Stimulated activated naive B cell treated with anti-CD40 and anti-IgM and Interleukin-4, amounts not matched to agents 10 μg/mL and 1 μg/mL and 100 μg/mL, for 72 hours (primary cell): ENCODE measurements at places on chromosomes 4 and X.

GRCh38 chrX:139093201-139093600, 381.7 kb upstream of the FGF13 start:
- H3K27ac ChIP-seq, result no peak overlapping the region
- DNase-seq, result no peak
- H3K27me3 ChIP-seq, result no peaks in the 10 kb centered on the region
- no peaks in the 10 kb centered on the region for H3K4me1 ChIP-seq
- H3K4me3 ChIP-seq, result no peak overlapping the region

DNA sequence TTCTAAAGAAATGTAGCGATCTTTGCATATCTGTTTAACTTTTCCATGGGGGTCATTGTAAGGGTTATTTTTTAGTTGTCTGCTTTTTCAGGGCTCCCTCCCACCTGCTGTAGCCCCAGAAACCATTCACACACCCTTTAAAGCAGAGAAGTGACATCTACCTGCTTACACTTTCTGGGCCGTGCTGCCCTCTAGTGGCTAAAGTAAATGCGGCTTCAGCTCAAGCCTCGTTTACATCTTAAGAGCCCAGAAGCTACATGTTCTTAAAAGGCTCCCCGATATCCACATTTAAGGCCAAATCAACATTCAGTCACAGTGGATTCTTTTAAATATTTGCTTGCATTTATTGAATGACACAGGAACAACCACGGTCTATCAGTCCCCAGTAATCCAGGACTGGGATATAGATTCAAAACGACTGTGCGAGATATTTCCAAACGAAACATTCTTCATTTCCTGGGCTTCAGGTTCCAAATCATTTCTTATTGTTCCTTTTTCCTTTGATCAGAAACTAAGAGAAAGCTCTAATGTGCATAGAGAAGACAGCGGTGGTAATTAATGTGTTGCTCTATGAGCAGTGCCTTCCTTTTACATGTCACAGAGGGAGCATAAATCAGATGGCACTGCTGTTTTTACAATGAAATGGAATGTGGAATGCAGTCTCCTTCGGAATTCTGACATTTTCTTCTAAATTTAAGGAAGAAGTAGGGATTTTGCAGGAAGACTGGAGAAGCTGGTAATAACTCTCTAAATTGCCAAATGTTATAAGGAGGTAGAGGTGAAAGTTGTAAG, 119.9 kb downstream of the RASGEF1B start:
- H3K27ac ChIP-seq, result no peak overlapping the region
- DNase-seq, result peak; percentile 35
- H3K36me3 ChIP-seq, result peaks cover 1% of the 10 kb centered on the region
- no peaks in the 10 kb centered on the region for H3K4me1 ChIP-seq
- no peaks in the 10 kb centered on the region for H3K27me3 ChIP-seq

- no peaks in the 10 kb centered on the region for H3K36me3 ChIP-seq
- H3K4me3 ChIP-seq, result no peak overlapping the region
- no peak for DNase-seq
- no peaks in the 10 kb centered on the region for H3K27me3 ChIP-seq
These were observed 17.2 kb downstream of the RXFP1 start for GRCh38 chr4:158538911-158539310.

- no peak for DNase-seq
- no peak overlapping the region for H3K4me3 ChIP-seq
- H3K27me3 ChIP-seq, result no peaks in the 10 kb centered on the region
- H3K4me1 ChIP-seq, result peaks cover 8% of the 10 kb centered on the region
- no peaks in the 10 kb centered on the region for H3K36me3 ChIP-seq
- H3K27ac ChIP-seq, result no peak overlapping the region
These were observed 601.1 kb upstream of the HTR2C start for GRCh38 chrX:113982766-113983165.

GRCh38 chrX:13265549-13266132, 54.2 kb downstream of the ATXN3L start:
- DNase-seq, result no peak
- no peaks in the 10 kb centered on the region for H3K36me3 ChIP-seq
- H3K4me1 ChIP-seq, result peaks cover 7% of the 10 kb centered on the region
- H3K27me3 ChIP-seq, result no peaks in the 10 kb centered on the region
- no peak overlapping the region for H3K4me3 ChIP-seq

GRCh38 chr4:154030746-154031145, 241.9 kb upstream of the SFRP2 start:
- peaks cover 10% of the 10 kb centered on the region for H3K27me3 ChIP-seq
- H3K36me3 ChIP-seq, result no peaks in the 10 kb centered on the region
- no peak overlapping the region for H3K27ac ChIP-seq
- H3K4me1 ChIP-seq, result no peaks in the 10 kb centered on the region
- DNase-seq, result no peak

- no peak for DNase-seq
- no peak overlapping the region for H3K4me3 ChIP-seq
- H3K27ac ChIP-seq, result no peak overlapping the region
- H3K4me1 ChIP-seq, result no peaks in the 10 kb centered on the region
- H3K27me3 ChIP-seq, result no peaks in the 10 kb centered on the region
- no peaks in the 10 kb centered on the region for H3K36me3 ChIP-seq
These were observed 59.8 kb downstream of the AGTR2 start for GRCh38 chrX:116230130-116230898.

GRCh38 chr4:47367761-47368160, 95.7 kb downstream of the COMMD8 start:
- H3K36me3 ChIP-seq, result no peaks in the 10 kb centered on the region
- DNase-seq, result no peak
- no peak overlapping the region for H3K4me3 ChIP-seq
- peaks cover 8% of the 10 kb centered on the region for H3K27me3 ChIP-seq
- peaks cover 1% of the 10 kb centered on the region for H3K4me1 ChIP-seq

GRCh38 chr4:27094783-27095182, 234.1 kb downstream of the STIM2 start:
- no peaks in the 10 kb centered on the region for H3K36me3 ChIP-seq
- DNase-seq, result no peak
- H3K4me1 ChIP-seq, result no peaks in the 10 kb centered on the region
- H3K27me3 ChIP-seq, result peaks cover 20% of the 10 kb centered on the region
- H3K27ac ChIP-seq, result no peak overlapping the region
- H3K4me3 ChIP-seq, result no peak overlapping the region

DNA sequence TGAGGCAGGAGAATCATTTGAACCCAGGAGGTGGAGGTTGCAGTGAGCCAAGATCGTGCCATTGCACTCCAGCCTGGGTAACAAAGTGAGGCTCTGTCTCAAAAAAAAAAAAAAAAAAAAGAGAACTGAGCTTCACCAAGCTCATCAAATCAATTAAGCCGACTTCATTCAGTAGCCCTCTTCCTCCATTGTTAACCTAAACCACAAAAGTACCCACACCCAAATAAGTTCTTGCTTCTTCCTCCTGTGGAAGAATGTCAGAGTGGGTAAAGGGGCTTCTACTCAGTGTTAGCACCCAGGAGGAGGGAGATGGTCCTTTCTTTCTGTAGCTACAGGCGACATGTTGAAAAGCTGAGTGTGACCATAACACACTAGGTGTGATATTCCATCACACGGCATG, 58.6 kb upstream of the CHRNA9 start:
- no peaks in the 10 kb centered on the region for H3K36me3 ChIP-seq
- H3K4me3 ChIP-seq, result no peak overlapping the region
- no peak overlapping the region for H3K27ac ChIP-seq
- H3K27me3 ChIP-seq, result no peaks in the 10 kb centered on the region

GRCh38 chr4:8939160-8939839, 67.7 kb upstream of the HMX1 start:
- no peak for DNase-seq
- H3K4me1 ChIP-seq, result no peaks in the 10 kb centered on the region
- H3K36me3 ChIP-seq, result no peaks in the 10 kb centered on the region
- no peak overlapping the region for H3K4me3 ChIP-seq

DNA sequence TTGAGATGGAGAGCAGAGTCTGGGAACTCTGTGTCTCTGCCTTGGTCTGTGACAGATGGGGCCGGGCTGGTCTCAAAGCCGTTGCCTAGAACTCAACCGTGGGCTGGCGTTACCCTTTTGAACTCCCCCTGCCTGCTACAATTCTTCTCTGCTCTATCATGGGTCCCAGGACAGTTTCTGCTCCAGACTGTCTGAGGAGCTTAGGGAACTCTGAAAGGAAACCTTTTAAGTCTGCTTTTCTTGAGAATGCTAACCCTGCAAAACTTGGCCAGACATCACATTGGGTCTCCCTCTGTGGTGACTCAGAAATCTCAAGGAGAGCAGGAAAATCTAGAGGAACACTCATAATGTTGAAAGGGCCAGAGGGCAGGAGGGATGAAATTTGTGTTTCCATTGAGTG, 240.6 kb downstream of the CBR4 start:
- H3K4me1 ChIP-seq, result no peaks in the 10 kb centered on the region
- H3K27ac ChIP-seq, result no peak overlapping the region
- H3K4me3 ChIP-seq, result no peak overlapping the region
- DNase-seq, result no peak
- no peaks in the 10 kb centered on the region for H3K36me3 ChIP-seq
- peaks cover 14% of the 10 kb centered on the region for H3K27me3 ChIP-seq

- H3K27ac ChIP-seq, result no peak overlapping the region
- no peaks in the 10 kb centered on the region for H3K4me1 ChIP-seq
- H3K4me3 ChIP-seq, result no peak overlapping the region
- H3K27me3 ChIP-seq, result no peaks in the 10 kb centered on the region
- H3K36me3 ChIP-seq, result no peaks in the 10 kb centered on the region
These were observed 1653.3 kb upstream of the PCDH7 start for GRCh38 chr4:29066861-29067260.

GRCh38 chr4:15077969-15078368, 75.7 kb downstream of the CPEB2 start:
- H3K27ac ChIP-seq, result no peak overlapping the region
- no peak overlapping the region for H3K4me3 ChIP-seq
- no peak for DNase-seq
- peaks cover under 1% of the 10 kb centered on the region for H3K36me3 ChIP-seq
- no peaks in the 10 kb centered on the region for H3K27me3 ChIP-seq

GRCh38 chr4:15769202-15769601, 8.9 kb upstream of the CD38 start:
- H3K4me1 ChIP-seq, result peaks cover 23% of the 10 kb centered on the region
- DNase-seq, result no peak
- H3K36me3 ChIP-seq, result no peaks in the 10 kb centered on the region
- H3K27me3 ChIP-seq, result no peaks in the 10 kb centered on the region
- no peak overlapping the region for H3K4me3 ChIP-seq
